ENCODE measurements at places on chromosomes 1 and 21.

DNA sequence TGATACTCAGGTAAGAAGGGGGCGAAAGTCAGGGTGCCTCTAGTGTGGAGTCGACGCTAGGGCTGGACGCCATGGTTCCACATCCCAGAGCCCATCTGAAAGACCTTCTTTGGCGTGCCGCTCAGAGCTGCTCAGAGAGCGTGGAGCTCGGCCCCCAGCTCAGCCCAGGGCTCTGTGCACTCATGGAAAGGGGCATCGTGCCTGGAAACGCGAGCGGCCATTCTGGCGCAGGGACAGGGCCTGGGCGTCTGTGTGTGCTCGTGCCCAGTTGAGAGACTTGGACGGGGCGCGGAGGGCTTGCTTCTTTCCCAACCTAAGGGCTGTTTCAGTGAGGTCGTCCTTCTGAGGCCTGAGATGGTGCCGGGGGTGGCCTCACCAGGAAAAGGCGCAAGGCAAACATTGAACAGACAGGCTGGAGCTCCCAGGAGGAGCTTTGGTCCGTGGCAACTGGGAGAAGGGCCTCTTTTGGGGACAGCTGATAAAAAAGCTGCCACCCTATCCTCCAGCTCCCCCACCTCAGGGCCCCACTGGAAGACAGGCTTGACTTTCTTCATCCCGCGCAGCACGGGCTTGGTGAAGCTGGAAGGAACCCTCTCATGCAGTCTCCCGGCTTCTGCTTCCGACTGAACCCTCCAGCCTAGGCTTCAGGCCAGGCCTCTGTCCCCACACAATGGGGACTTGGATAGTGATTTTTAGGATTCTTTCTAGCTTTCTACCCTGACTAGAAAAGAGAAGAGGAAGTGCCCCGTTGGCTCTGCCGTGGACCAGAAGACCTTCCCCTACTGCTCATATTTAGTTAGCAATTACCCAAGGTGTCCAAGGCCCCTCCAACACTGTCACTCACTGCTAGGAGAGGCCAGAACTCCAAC, 77.1 kb downstream of the CD58 start:
- DNase-seq: no peak

GRCh38 chr1:238710697-238711096, 675.7 kb upstream of the CHRM3 start:
- DNase-seq: no peak

GRCh38 chr1:16135501-16135900, 20.4 kb downstream of the EPHA2 start:
- DNase-seq: no peak

- no peak for DNase-seq
These were observed 49.9 kb upstream of the TMPRSS2 start for GRCh38 chr21:41557884-41558283.

GRCh38 chr1:1910651-1911331, 4.3 kb upstream of the CALML6 start:
- DNase-seq: no peak

GRCh38 chr1:19067182-19067911, 110.9 kb upstream of the IFFO2 start:
- no peak for DNase-seq

Measured in stimulated activated CD4-positive, alpha-beta T cell treated with anti-CD3 and anti-CD28 coated beads, Interleukin-1b, Interleukin-23, amount 100 ng/mL, for 1 hour (primary cell).